ENCODE measurements at places on chromosomes 6 and 20.
A peak's percentile ranks its signal among the peaks of the same experiment; 100 is the strongest.

- peak; percentile 71 for DNase-seq
Measured at GRCh38 chr6:26017632-26017966, 55.0 kb downstream of the TRIM38 start.

GRCh38 chr6:158488065-158488464 lies 71.8 kb upstream of the TMEM181 start:
- no peak for DNase-seq

DNA sequence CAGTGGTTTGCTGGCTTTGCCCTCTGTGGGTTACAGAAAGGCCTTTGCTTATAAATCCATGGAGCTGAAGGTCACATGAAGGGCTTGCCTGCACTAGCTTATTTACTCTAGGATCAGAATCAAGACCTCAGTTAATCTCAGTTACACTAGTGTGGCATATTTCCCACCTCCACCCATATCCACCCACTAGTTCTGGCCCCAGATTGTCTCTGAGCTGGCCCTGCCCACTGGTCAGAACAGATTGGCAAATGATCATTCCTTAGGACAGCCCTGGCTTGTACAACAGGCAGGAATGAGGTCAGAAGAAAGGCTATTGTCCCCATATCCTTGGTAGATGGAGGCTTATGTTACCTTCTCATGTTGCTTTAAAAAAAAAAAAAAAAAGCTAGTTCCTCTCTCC lies 33.3 kb upstream of the SASH1 start:
- no peak for DNase-seq

- no peak for DNase-seq
Measured at GRCh38 chr6:13965582-13966127, 40.9 kb downstream of the RNF182 start.

- no peak for DNase-seq
Measured at GRCh38 chr6:142624978-142625715, 319.8 kb downstream of the HIVEP2 start.

- no peak for DNase-seq
Measured at GRCh38 chr20:64102647-64103354, 4.6 kb downstream of the NPBWR2 start.

- DNase-seq, result no peak
Measured at GRCh38 chr6:151620179-151620578, 126.4 kb downstream of the CCDC170 start.

GRCh38 chr6:11209906-11210305 lies 22.6 kb downstream of the NEDD9 start:
- no peak for DNase-seq

- DNase-seq, result no peak
Measured at GRCh38 chr6:160276126-160276525, 17.5 kb upstream of the SLC22A2 start.

- DNase-seq, result no peak
Measured at GRCh38 chr6:16959789-16960188, 142.1 kb upstream of the STMND1 start.

DNA sequence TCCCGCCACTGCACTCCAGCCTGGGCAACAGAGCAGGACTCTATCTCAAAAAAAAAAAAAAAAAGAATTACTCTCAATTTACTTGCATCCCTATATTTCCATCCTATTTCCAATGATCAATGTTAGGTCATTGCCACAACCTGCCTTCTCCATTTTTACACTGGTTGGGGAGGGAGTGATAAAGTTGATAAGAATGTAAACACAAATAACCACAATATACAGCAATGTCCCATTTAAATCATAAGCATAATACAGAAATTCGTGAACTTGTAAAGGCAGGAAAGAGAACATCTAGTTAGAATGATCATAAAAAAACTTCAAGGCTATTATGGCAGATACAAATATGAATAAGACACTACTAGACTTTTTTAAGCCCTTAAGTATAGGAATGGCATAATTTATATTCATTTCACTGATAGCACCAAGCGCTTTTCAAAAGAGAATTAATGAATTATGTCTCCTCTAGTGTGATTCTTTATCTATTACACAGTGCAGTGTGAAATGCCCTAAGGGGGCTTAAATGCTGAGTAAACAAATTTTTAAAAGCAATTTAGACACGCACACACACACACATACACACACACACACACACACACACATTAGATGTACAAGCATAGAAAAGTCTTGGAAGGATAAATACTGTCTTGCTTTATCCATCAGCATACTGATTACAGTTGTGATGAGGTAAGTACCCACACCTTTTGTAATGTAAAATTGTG lies 33.5 kb upstream of the RAB23 start:
- no peak for DNase-seq

GRCh38 chr6:149806127-149806526 lies 56.6 kb downstream of the PCMT1 start:
- no peak for DNase-seq

- DNase-seq, result no peak
Measured at GRCh38 chr6:107447663-107448216, 11.6 kb downstream of the PDSS2 start.

DNA sequence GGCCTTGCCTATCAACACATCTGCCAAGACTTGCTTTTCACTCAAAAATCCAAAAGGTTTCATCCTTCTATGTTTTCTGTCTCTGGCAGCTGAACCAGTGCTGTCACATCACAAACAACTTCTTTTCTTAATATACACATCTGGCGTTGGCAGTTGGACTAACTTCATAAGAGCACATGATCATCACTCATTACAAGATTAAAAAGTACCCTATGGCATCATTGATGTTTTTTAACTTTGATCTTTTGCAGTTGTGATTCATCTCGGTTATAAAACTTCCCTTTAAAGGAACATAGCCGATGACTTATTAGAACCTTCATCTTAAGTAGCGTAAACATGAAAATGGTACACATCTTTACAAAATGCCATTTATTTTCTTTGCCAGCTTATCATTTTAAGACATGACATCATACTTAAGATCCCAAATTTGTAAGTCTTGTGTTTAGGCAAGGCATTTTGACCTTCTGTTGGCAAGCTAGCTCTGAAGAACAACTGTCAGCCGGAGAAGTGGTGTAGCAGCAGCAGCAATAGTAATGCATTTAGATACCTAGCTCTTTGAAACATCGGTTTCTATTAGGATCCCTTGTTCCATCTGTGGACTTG lies 64.2 kb upstream of the SUPT3H start:
- DNase-seq, result no peak

- DNase-seq, result peak; percentile 52
Measured at GRCh38 chr6:106510090-106510970, 119.0 kb downstream of the RTN4IP1 start.

DNA sequence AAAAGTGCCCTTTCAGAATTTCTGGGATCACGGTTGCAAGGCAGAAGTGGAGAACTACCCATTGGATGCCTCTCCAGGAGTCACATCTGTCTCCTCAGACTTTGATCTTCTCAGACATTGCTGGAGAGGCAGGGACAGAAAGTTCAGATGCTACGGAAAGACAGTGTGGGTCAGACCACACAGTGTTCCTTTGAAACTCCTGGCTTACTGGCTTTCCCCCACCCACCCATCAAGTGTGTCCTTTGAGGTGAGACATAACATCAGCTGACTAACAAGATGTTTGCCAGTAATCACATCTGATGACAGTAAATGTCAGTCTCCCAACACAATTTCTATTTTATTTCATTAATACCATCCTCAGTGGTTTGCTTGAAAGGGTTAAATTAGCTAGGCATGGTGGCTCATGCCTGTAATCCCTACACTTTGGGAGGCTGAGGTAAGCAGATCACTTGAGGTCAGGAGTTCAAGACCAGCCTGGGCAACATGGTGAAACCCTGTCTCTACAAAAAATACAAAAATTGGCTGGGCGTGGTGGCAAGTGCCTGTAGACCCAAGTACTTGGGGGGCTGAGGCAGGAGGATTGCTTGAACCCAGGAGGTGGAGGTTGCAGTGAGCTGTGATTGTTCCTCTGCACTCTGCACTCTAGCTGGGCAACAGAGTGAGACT lies 67.2 kb upstream of the SNX9 start:
- peak; percentile 43 for DNase-seq

GRCh38 chr6:167396068-167396658 lies 71.3 kb downstream of the TTLL2 start:
- DNase-seq, result no peak

GRCh38 chr6:53151676-53152075 lies 3.0 kb upstream of the GCM1 start:
- DNase-seq, result no peak

Data from stimulated activated CD8-positive, alpha-beta memory T cell treated with anti-CD3 and anti-CD28 coated beads, Interleukin-4, amount 100 ng/mL, for 24 hours (primary cell).